Activated T-helper 1 cell treated with anti-CD3 and anti-CD28 coated beads, Interleukin-2, amount 50 U/mL, for 16 hours (primary cell): ENCODE measurements at places on chromosomes 4 and X.
A peak's percentile ranks its signal among the peaks of the same experiment; 100 is the strongest.

- no peak for DNase-seq
These were observed 120.3 kb upstream of the AFF2 start for GRCh38 chrX:148380107-148380506.

- no peak for DNase-seq
These were observed 867.8 kb downstream of the CCSER1 start for GRCh38 chr4:90994851-90995574.

- no peak for DNase-seq
These were observed 92.8 kb downstream of the NFKB1 start for GRCh38 chr4:102594000-102594399.

DNA sequence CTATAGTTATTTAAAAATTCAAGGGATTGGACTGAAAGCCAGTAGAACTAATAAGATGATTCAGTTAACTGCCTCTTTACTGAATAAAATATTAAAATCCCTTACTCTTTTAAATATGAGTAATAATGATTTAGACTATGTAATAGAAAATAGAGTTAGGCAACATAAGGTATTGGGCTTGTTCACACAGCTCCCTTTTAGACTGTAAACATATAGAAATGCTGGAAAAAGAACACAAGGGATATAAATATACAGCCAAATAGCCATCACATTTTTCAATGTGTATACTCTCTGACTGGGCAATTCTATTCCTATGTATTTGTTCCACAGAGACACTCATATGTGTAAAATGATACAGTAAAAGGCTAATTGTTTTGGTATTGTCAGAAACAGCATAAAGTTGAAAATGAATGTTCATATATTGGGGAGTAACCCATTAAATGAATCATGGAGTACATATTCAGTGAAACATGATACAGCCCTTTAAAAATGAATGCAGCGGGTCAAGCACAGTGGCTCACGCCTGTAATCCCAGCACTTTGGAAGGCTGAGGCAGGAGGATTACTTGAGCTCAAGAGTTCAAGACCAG is 129.8 kb downstream of the TBC1D19 start:
- no peak for DNase-seq

- no peak for DNase-seq
These were observed 25.2 kb downstream of the DDIT4L start for GRCh38 chr4:100164808-100165760.

DNA sequence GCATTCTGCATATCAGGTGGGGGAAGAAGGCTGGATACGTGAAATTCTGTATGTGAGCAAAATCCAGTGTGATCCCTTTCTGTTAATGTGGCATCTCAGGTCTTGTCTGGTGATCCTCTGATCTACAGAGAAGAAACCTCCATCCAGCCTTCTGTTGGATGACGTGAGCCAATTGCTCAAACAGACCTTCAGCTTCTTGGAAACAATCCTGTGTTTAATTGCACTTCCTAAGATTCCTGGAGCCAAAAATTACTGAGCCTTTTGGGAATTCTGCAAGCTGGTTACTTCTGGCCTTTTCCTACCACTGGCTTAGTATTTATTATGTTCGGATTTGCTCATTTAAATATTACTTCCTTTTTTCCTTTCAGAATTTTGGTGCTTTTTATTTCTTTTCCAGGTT is 51.2 kb downstream of the TRIML1 start:
- DNase-seq, result no peak

DNA sequence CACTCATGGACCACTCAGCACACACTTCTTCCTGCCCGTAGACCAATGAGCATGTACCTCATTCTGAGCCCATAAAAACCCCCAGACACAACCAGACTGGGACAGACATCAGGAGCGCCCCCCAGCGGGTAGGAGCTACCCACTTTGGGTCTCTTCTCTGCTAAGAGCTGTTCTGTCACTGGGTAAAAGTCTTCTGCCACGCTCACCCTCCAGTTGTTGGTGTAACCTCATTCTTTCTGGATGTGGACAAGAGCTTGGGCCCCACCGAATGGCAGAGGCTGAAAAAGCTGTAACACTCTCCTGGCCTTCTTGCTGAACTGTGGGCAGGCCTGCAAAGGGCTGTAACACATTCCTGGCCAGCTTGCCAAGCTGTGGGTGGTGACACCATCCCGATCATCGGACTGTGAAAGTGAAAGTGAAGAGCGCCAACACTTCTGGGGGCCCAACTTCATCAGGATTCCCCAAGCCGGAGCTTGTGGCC is 137.6 kb downstream of the TECRL start:
- no peak for DNase-seq

DNA sequence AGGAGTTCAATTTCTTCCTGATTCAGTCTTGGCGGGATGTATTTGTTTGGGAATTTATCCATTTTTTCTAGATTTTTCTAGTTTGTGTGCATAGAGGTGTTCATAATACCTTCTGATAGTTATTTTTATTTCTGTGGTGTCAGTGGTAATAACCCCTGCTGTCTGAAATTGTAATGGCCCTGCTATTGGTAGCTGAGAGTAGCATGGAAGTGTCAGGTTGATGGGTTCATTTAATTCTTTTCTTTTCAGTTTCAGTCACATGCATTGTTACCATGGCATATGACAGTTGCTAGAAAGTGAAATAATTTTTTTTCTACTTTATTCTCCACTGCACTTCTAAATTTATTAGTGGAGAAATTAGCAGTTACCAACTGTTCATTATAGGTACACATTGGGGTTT is 20.7 kb downstream of the AR start:
- DNase-seq, result no peak

GRCh38 chrX:153800177-153800722 is 5.8 kb downstream of the SSR4 start:
- no peak for DNase-seq

- no peak for DNase-seq
These were observed 189.6 kb upstream of the LNX1 start for GRCh38 chr4:53780736-53781400.

DNA sequence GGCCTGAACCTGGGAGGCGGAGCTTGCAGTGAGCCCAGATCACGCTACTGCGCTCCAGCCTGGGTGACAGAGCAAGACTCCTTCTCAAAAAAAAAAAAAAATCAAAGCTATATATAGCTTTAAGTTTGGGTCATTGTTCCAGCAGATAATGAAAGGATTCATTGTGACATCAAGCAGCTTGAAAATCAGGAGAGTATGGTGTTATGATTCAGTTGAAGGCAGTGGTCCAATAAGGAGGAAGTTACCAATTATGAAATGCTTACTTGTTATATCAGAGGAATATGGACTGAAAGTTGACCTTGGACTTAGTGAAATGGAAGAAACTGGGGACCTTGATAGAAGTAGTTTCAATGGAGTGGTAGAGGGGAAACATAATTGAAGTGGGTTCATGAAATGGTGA is 140.4 kb upstream of the MAD2L1 start:
- DNase-seq, result no peak

DNA sequence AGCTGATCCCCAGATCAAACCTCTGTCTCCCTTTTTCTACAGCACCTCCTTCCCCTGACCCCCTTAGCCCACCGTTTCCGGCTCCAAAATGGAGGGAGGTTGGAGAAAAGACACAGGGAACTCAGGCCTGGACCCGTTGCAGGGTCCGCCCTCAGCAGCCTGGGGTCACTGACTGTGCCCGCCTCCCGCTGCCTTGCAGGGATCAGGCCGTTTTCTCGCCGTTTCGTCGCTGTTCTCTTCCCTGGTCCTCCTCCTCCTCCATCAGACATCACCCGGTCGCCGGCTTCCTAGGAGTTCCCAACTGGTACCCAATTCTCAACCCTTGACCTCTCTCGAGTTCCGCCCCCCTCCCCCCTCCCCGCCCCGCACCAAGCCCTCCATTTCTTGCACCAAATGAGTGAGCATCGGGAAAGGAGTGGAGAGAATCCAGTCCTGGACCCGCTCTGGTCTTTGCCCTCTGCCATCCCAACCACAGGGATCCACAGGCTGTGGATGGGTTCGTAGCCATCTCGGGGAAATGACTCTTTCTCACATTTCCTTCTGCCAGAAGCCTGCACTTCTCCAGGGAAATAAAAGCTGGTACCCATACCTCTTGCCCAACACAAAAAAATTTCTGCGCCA is 493 bp downstream of the TCEAL5 start:
- DNase-seq, result no peak

GRCh38 chrX:107678957-107679740 is 50.8 kb downstream of the PRPS1 start:
- peak; percentile 30 for DNase-seq

DNA sequence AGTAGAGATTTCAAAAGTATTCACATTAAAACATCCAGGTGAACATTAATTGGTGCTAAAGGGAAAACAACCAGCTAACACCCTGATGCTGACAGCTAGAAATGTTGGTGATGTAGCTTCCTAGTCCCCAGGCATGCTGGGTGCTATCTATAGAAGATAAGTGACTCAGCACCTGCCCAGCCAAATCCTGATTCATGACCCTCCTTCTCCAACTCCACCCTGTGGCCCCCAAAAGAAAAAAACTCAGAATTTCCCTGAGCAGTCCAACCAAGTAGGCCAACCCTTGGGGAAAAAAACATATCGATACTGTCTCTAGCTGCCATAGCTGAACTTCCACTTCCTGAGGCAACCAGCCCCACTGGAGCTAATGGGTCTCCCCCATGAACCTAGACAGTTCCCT is 197.6 kb upstream of the KLF3 start:
- DNase-seq, result no peak

- no peak for DNase-seq
These were observed 167.1 kb downstream of the EFNB1 start for GRCh38 chrX:68995780-68996551.

DNA sequence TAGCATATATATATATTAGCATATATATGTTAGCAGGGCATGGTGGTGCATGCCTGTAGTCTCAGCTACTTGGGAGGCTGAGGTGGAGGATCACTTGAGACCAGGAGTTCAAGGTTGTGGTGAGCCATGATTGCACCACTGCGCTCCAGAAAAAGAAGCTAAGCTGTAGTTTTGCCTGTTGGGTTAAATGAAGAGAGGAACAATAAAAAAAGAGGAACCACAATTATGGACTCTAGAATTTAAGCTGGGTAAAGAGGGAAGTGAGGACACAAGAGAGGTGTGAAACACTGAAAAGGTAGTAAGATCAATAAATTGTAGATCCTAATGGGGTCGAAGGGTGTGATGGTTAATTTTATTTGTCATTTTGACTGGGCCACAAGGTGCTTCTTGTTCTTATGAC is 40.5 kb upstream of the HSD17B10 start:
- DNase-seq, result no peak

DNA sequence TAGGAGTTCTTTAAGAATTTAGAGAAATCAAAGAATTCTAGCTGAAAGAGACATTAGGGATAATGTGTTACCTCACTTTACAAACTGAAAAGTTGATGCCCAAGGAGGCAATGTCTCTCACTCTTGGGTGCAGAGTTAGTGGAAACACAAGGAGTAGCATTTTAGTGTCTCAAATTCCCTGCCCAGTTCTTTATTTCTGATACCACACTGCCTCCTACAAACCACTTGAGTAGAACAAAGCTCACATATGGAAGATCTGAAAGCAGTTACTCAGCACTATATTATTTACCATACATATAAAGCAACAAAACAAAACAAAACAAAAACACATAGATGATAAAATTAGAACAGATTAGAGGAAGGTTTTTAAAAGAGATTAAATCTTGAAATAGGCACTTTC is 124.2 kb downstream of the REELD1 start:
- no peak for DNase-seq

DNA sequence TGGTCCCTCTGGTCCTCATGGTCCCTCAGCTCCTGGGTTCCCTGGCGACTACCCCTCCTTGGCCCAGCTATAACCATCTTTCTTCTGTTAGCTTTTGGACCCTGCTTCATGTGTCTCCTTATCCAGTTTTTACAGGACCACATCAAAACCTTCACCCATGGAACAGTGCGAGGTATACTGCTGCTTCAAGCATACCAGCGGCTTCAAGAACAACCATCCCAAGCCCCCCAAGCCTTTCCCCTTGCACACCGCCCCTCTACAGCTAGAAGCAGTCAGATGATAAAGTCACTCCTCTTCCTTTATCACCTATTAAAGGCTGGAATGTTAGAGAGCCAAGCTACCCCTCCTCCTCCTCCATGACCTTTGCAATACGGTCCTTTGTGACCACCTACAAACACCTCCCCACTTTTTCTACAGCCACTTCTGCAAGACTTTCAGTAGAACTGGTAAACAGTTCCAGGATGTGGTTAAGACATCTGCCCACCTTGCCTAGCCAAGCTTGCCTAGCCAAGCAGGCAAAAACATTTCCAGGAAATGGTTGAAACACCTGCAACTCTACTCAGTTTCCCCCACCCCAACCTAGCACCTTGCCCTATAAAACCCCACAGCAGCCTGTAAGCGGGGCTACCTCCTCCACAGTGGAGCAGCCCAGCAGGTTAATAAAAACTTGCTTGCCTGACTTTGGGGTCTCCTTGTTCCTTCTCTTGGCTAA is 125.7 kb downstream of the ZC4H2 start:
- DNase-seq, result no peak

DNA sequence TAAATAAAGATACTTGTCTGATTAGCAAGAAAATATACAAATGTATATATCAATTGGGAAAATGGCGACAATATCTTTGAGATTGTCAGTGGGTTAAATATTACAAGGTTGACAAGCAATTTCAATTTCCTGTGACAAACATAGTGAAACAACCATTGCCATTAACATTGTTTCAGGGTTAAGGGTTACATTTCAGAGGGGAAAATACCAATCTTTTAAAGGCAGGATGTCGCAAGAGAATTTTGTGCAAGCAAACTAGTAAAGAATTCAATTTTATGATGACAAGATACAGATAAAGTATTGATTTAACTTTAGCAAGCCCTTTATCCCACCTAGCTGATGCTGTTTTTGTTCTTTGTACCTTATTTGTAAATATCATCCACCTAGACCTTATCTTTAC is 305.8 kb upstream of the GRIA3 start:
- DNase-seq, result no peak

GRCh38 chr4:96455045-96455720 is 615.3 kb downstream of the PDHA2 start:
- DNase-seq, result no peak

GRCh38 chrX:32745323-32745722 is 466.0 kb downstream of the DMD start:
- no peak for DNase-seq

GRCh38 chr4:16597845-16598596 is 300.4 kb downstream of the LDB2 start:
- no peak for DNase-seq

GRCh38 chr4:133493241-133493640 is 344.1 kb downstream of the PCDH10 start:
- no peak for DNase-seq

DNA sequence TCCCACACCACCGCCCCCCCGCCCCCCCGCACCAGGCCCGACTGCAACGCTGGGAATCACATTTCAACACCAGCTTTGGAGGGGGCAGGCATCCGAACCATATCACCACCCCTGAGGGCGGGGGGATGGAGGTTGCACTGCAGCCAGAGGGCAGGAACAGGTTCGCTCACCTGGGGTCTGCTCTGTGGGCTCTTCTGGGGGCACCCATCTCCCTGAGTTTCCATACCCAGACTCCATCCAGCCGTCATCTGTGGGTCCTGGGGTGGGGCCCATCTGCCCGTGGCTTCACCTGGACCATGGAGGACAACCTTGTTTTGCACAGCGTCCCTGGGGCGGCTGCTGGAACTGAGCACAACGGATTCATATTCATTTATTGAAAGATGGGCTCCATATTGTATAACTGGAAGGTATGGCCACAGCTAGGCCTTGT is 6.9 kb downstream of the PSAPL1 start:
- DNase-seq, result no peak
